AG04449 (cell line): ENCODE measurements at places on chromosomes 7 and 10.

DNA sequence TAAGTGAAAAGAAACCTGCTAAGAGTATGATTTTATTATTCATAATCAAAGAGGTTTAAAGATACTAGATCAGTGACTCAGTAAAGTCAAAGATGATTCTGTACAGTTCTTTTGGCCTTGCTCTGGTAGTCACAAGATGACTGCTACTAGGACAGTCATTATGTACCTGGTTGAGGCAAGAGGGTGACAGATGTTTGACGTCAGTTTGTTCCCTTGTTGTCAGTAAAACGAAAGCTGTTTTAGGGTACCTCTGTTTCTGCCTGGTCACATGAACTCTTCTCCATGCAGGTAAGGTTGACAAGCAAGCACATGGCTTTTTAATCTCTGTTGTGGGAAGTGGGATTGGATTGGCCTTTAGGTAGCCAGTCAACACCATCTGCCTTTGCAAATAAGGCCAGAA lies 308.0 kb downstream of the EXOC4 start:
- no peak for DNase-seq

DNA sequence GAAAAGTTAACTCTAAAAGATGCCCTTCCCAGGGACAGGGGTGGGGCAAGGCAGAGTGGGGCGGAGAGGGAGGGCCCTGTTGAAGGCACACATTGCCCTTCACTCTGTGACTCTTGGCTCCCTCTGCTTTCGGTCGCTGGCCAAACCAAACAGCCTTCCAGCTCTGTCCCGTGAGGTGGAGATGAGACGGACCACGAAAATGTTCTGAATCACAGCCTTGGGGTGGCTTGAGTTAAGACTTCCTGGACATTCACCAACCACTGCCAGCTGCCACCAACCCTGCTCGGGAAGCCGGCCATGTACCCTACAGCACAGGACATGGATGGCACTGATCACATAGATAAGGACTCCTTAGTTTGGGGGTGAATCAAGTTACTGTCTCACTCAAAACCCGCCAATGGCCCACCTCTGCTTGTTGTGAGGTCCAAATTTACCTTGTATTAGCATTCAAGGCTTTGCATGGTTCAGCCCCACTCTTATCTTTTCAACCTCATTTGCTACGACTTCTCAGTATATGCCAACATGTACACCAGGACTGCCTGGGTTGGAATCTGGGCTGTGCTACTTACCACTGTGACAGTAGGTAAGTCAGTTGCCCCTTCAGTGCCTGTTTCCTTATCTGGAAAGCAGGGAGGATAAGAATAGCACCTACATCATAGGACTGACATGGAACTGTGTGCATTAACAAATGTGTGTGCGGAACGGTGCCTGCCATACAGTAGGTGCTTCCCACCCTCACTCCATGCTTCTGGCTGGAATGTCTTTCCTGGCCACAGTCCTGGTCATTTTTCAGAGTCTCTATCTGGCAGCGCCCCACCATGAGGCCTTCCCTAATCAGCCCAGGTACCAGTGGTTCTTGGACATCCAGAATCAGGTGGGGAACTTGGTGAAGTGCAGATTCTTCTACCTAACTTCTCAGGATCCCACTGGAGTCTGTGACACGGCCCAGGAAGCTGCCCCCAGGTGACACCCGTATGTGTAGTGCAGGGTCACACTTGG lies 28.0 kb downstream of the ITPRIP start:
- DNase-seq = no peak

DNA sequence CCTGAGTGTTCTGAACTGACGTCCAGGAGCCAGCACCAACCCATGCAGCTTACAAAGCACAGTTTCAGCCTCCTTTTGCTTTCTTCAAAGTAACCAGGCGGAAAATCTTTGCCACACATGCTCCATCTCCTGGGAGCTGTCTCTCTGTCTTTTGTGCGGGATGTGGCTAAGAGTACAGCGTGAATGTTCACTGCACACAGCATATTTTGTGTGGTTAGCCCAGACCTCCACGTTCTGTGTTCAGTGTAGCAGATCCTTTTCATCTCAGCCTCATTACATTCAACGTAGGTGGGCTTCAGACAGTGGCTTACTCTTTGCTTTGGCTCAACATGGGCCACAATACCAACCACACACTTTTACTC lies 200.8 kb downstream of the TNS3 start:
- no peak for DNase-seq

- DNase-seq = no peak
These were observed 53.4 kb downstream of the CFAP46 start for GRCh38 chr10:132888898-132889490.

DNA sequence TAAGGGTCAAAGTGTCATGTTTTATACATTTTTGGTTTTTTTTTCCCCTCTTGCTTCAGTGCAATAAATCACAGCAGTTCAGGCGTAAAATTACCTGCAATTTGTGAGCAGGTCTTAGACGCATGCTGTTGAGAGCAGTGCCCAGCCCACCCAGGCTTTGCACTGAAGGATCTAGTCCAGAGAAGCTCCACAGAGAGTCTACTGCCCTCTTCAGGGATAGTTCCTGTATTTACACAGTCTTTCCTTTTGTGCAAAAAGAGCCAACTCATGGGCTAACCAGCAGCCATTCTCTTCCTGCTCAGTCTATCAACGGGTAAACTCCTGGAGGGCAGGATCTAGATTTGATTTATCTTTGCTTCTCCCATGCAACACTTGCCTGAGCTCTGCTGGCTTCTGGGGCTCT lies 82.2 kb upstream of the NAMPT start:
- no peak for DNase-seq

GRCh38 chr10:58384095-58384494 lies 1.1 kb upstream of the TFAM start:
- DNase-seq = no peak

- DNase-seq = no peak
These were observed 19.1 kb upstream of the LRRC18 start for GRCh38 chr10:48958598-48959190.

GRCh38 chr10:31304291-31304970 lies 14.6 kb upstream of the ZEB1 start:
- DNase-seq = no peak

DNA sequence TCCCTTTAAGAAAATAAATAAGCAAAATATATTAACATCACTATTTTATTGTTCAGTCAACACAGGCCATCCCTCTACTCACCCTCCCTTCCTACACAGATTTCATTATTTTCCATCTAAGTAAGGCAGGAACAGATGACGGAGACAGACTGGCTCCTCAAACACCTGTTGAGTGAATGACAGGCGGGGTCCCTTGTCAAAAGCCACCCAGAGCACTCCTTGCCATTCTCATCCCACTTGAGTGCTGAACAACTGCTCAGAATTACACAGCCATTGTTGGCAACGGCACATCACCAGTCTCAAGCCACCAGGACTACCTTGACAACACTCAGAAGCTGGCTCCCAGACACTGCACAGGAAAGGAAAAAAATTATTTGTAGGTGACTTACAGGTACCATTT lies 3.3 kb downstream of the GRB10 start:
- no peak for DNase-seq

DNA sequence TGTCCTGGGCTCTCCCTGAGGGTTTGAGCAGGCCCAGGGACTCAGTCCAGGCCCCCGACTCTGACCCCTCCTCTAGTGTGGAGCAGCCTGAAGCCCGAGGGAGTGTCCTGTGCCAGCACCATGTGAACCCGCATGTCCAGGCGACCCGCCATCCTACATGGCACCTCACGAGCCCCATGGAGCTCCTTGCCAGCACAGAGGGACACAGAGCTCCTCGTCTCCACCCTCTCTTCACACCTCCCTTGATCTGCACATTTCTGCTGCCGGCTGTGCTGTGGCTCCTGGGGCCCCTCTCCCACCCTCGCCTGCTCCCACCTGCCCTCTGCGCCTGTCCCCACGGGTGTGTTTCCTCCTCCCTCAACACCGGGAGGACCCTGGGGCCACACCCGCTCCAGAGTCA lies 103.5 kb downstream of the ADARB2 start:
- DNase-seq = no peak

GRCh38 chr10:19719284-19719683 lies 96.9 kb upstream of the PLXDC2 start:
- no peak for DNase-seq

DNA sequence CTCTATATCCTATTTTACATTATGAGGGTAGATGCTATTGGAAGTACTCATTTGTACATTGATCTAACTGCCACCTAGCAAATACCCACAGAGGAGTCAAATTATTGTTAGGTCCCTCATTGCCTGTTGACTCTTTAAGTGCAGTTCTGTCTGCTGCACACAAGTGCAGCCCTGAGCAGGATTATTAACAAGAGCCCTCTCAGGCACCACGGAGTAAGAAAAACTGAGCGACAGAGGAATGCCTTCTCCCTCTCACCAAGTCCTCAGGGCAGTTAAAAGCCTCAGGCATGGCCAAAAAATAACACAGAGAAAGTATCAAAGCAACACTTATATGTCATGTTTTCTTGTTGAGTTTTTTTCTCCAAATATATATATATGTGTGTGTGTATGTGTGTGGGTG lies 340.0 kb upstream of the NRG3 start:
- DNase-seq = no peak

- no peak for DNase-seq
These were observed 11.2 kb upstream of the CELF2 start for GRCh38 chr10:11006428-11006825.

GRCh38 chr7:140672382-140673062 lies at the start of gene ADCK2:
TSS of gene ADCK2 (plus strand) at chr7:140672945. CDS start at chr7:140673331, 386 bp downstream.
- no peak for DNase-seq

DNA sequence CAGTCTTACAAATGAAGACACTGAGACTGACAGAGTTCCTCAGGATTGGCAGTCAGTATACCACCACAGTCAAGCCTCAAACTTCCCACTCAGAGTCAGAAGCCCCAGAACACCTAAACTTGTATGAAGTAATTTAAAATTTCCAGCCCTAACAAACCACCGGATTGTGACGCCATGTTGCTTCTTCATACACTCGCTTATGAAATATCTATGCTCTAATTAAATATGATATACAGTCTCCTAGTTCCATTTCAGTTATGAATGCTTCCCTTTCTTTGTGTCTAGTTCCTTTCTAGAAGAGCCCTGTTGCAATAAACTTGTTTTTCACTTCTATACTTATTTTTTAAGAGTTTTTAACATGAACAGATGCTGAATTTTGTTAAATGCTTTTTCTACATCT lies 172.0 kb upstream of the NOBOX start:
- no peak for DNase-seq

DNA sequence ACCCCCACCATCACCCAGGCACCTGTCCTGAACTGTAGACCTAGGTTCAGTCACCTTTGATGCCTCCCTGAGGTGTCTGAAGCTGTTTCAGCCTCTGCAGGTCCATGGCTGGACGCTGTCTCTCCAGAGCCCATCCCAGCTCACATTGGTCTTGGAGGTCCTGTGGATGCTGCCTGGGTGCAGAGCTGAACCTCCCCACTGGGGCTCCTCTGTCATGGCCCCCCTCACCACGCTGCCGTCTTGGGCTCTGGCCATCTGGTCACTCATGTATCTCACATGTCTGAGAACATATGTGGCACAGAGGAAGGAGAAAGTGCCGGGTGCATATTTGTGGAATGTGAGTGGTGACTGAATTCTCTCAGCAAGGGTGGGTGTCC lies 108.9 kb downstream of the NKX6-2 start:
- no peak for DNase-seq

DNA sequence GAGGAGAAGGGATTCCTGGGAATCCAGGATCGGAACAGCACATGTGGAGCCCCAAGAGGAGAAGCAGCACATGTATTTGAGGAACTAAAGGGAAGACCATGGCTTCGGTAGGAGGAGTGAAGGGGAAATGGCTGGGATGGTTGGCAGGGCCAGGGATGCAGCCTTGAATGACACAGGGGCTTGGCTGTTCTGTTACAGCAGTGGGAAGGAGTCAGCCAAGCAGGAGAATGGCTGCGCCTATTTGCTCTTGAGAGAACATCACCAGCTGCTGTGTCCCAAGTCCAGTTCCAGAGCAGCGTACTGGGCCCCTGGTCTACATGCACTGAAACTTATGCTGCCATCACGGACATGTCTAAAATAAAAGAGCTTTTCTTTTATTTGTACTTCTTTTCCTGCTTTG lies 130.0 kb downstream of the PLPP4 start:
- DNase-seq = no peak

DNA sequence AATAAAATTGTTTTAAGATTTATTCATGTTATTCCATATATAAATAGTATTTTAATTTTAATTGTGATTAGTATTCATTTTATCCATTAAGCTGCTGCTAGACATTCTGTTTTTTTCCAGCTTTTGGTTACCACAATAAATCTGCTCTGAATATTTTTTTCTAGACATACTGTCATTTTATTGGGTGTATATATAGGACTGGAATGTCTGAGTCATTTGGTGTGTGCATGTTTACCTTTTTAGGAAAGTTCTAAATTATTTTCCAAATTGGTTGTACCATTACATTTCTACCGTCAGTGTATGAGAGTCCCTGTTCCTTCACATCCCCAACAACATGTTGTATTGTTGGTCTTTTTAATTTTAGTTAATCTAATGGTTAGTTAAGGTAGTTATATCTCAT lies 1138.1 kb downstream of the REEP3 start:
- DNase-seq = no peak
